ENCODE measurements at places on chromosomes 12 and 14. TPM values are rescaled to one million over a fixed set of nuclear protein-coding genes. Genes with fewer than 3 reads are reported as not detected.

- no peak for DNase-seq
Observed at GRCh38 chr14:99436247-99437180, 44.1 kb downstream of the SETD3 start.

DNA sequence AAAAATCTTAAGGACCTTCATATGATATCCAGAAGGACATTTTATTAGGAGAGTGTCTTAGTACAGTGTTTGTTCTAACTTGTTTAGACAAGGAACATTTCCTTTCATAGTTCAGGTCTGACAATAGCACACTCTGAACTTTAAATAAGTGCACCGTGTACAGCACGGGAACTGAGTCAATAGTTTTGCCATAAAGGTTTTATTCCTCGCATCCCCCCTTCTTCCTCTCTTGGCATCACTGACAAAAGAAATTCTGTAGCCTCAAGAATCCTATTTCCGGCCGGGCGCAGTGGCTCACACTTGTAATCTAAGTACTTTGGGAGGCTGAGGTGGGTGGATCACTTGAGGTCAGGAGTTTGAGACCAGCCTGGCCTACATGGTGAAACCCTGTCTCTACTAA is 58.3 kb downstream of the TMCC3 start:
- DNase-seq = no peak

DNA sequence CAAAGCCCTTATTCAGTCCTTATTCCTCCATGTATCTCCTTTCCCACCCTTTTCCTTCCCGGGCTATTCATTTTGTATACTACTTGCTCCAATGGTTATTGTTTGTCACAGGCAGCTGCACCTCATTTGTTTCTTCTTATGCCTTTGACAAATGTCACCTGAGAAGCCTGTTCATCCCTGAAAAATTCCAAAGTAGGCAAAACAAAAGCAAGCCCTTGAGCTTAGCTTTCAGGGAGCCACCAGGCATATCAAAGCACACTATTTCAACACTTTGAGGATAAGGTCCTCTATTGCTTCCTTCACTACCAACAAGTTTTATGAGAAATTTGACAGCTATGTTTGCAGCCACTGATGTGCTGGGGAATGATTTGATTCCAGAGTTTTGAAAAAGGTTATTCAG is 738.7 kb upstream of the LMO3 start:
- no peak for DNase-seq

Gene RCOR1
- total RNA-seq = 15.6 TPM

Gene FAM181A
- 2.4 TPM for total RNA-seq

- DNase-seq = no peak
Observed at GRCh38 chr12:47740606-47741339, 15.5 kb upstream of the ENDOU start.

GRCh38 chr12:112798048-112798760 is 6.7 kb downstream of the RPH3A start:
- DNase-seq = peak; percentile 74

GRCh38 chr12:113072136-113072535 is 15.6 kb downstream of the DTX1 start:
- no peak for DNase-seq

GRCh38 chr12:119666900-119667576 is 895 bp upstream of the PRKAB1 start:
- DNase-seq = peak; percentile 5

Gene FOXG1
- 0.09 TPM for total RNA-seq

All from cerebellum (tissue), 4 donors.